ENCODE measurements at places on chromosomes 3 and 15.

GRCh38 chr15:83276661-83277060 is 7.8 kb downstream of the BNC1 start:
- DNase-seq = no peak
- no peak overlapping the region for H3K4me3 ChIP-seq
- no peak overlapping the region for H3K27ac ChIP-seq
- H3K27me3 ChIP-seq = peaks cover 46% of the 10 kb centered on the region

DNA sequence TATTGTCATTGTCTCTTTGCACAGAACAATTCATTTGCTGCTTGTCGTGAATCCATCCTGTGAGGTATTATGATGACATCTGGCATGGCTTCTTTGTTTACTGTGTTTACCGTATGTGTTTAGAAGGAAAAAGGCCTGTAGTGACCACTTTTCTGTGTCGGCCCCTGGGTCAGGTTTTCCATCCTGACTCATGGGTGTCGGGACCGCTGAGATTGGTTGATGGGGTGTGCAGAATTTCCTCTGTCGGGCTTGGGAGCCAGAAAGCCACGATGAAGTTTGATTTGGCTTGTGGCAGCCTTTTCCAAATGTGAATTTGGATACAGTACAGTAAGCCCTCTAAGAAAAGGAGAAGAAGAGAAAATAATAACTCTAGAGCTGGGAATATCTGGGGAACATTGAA is 113.5 kb downstream of the FNDC3B start:
- DNase-seq = no peak
- H3K4me3 ChIP-seq = peak overlapping the region; percentile 72
- peaks cover 31% of the 10 kb centered on the region for H3K4me1 ChIP-seq
- H3K27ac ChIP-seq = peak overlapping the region; percentile 39
- H3K27me3 ChIP-seq = no peaks in the 10 kb centered on the region

GRCh38 chr15:55959744-55960447 is 33.5 kb downstream of the NEDD4 start:
- H3K36me3 ChIP-seq = peaks cover 1% of the 10 kb centered on the region
- no peaks in the 10 kb centered on the region for H3K4me1 ChIP-seq
- no peaks in the 10 kb centered on the region for H3K27me3 ChIP-seq

DNA sequence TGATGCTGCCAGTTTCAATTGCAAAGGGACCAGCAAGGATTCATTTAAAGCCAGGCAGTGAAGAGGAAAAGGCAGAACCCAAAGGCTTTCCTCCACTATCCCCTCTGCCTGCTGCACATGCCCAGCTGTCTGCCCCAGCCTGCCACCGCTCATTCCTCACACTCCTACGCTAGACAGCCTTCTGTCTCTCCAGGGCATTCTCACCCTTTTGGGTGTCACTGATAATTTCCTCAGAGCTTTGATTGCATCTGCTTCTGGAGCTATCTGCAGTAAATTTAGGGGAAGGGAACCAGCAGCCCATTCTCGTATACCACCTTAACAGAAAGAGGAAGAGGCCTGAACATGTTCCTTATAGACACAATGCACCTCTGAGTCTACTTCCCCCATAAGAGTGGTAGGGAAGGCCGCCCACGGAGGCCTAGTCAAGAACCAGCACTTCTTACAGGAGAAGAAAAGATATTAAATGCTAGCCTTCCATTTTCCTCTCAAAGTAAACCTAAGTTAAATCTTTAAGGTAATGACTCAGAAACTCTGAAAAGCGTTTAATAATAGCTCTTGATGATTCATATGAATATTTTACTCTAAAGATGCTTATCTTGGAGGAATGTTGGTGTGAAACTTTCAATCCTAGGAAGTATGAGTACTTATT is 20.9 kb downstream of the NUDT16 start:
- H3K27me3 ChIP-seq = peaks cover 3% of the 10 kb centered on the region
- H3K27ac ChIP-seq = no peak overlapping the region
- no peak for DNase-seq
- no peak overlapping the region for H3K4me3 ChIP-seq
- no peaks in the 10 kb centered on the region for H3K4me1 ChIP-seq
